ENCODE measurements at places on chromosomes 7 and 10. TPM values are rescaled to one million over a fixed set of nuclear protein-coding genes. Genes with fewer than 3 reads are reported as not detected.

WASL gene
- 41.5 TPM for total RNA-seq

FANK1 gene
- total RNA-seq = 3.1 TPM

FOXK1 gene
- 34.0 TPM for total RNA-seq

FKBP6 gene
- total RNA-seq = not detected

PAPOLB gene
- 1.5 TPM for total RNA-seq

PRLHR gene
- not detected for total RNA-seq

LIPJ gene
- 0.22 TPM for total RNA-seq

GRID1 gene
- total RNA-seq = 10.0 TPM
